ENCODE measurements at places on chromosomes 3 and 15.

GRCh38 chr3:159149633-159150032 is 347.8 kb downstream of the MFSD1 start:
- no peak for DNase-seq

- DNase-seq, result no peak
These were observed 8.2 kb downstream of the LRIG1 start for GRCh38 chr3:66492672-66493071.

GRCh38 chr3:110504401-110504800 is 567.2 kb upstream of the NECTIN3 start:
- DNase-seq, result no peak

GRCh38 chr3:64530434-64531049 is 157.3 kb downstream of the ADAMTS9 start:
- DNase-seq, result no peak

DNA sequence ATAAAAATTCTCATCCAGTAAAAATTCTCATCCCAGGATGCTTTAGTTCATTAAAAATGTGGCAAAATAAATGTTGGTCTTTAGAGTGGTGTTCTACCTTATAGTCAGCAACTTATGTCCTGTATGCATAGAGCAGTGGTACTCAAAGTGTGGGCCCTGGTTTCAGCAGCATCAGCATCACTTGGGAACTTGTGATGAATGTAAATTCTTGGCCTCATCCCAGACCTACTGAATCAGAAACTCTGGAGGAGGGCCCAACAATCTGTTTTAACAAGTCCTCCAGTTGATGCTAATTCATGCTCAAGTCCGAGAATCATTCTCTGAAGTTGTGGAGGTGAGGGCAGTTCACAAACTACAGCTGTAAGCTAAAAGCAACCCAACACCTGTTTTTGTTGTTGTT is 307.3 kb upstream of the SATB1 start:
- no peak for DNase-seq

DNA sequence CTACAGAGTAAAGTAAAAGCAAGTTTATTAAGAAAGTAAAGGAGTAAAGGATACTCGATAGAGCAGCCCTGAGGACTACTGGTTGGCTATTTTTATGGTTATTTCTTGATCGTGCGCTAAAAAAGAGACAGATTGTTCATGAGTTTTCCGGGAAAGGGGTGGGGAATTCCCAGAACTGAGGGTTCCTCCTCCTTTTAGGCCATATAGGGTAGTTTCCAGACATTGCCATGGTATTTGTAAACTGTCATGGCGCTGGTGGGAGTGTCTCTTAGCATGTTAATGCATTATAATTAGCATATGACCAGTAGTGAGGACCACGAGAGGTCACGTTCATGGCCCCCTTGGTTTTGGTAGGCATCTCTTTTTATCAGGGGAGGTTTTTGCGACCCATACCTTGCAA is 213.1 kb downstream of the OSBPL10 start:
- DNase-seq, result no peak

GRCh38 chr3:149005416-149005815 is 14.1 kb downstream of the GYG1 start:
- no peak for DNase-seq

DNA sequence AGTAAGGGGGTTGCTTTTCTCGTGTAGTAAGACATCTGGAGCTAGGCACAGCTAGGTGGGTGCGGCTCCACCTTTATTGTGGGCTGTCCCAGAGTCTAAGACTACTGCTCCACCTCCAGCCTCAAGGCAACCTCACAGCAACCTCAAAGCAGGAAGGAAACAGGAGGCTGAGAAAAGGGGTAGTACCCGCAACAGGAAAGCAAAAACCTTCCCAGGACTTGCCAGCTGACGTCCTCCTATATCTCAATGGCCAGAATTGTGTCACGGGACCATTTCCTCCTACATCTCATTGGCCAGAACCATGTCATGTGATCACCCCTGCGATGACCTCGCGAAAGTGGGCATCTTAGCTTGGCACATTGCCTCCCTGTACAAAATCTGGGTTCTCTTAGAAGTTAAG is 4.3 kb upstream of the GPR160 start:
- no peak for DNase-seq

GRCh38 chr3:178048768-178049167 is 487.5 kb upstream of the KCNMB2 start:
- no peak for DNase-seq

DNA sequence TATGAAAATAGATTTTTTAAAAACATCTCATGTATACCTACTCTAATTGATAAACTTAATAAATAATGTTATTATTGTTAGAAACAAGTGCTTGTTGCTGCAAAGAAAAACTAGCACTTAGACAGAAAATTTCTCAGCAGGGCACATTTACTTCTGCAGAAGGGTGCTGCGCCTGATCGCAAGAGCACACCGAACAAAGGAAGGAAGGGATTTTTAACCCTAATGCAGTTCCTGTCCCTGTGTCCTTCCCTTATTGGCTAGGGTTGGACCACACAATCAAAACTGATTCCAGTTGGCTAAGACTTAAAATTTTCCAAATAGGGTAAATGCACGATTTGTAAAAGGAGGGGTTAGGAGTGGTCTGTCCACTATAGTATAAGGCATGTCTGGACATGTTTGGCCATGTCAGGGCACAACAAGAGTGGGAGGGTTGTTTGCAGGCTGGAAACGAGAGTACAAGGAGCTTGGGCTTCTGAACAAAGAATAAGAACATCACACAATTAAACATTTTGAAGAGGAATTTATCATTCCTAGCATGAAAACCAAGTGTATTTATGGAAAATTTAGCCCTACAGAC is 4.7 kb downstream of the DTWD1 start:
- DNase-seq, result no peak

DNA sequence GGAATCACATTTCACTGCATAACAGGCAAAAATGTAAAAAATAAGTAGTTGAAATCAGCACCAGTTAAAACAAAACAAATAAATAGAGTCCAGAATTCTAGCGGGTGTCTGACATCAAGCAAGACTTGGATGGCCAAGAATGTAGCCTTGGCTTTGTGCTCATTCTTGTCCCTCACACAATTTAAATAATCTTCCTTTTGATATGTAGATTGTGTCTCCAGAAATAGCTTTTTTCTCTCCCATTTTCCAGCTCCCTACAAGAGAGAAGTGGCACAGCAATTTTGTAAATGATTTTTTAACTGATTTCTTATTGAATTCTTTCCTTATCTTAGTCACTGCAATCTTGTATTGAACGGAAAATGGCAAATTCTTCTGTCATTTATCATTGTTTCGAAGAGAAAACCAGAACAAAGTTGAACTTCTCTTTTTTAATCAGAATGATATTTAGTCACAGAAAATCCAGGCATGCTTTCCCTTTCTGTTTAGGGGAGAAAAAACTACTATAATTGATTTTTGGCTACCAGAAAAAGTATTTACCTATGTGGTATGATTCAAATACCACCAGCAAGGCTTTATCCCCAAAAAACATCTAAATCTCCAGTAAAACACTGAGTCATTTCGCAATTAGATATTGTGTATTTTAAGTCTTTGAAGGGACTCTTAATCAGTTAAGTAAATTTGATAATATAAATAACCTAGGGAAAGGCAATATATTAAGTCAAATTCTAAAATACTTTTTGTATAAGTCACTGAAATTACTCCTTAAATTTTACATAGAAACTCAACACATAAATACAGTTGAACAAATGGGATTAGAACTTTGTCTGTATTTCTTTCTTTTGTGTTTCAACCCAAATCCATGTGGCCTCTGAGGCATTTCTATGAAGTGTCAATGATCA is 481.7 kb downstream of the GBE1 start:
- no peak for DNase-seq

GRCh38 chr3:195698325-195698646 is 22.5 kb upstream of the MUC20 start:
- no peak for DNase-seq

GRCh38 chr3:77053795-77054194 is 13.9 kb downstream of the ROBO2 start:
- DNase-seq, result no peak

DNA sequence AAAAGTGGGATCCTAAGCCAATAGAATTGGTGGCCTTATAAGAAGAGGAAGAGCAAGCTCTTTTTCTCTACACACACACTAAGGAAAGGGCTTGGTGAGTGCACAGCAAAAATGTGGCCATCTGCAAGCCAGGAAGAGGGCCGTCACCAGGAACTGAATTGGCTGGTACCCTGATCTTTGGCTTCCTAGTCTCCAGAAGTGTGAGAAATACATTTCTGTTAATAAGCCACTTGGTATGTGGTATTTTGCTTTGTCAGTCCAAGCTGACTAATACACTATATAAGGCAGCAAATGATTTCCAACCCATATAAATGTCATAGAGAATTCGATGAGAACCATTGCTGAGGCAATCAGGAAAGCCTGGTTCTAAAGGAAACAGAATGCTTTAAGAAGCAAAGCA is 816.3 kb upstream of the SEMA6D start:
- no peak for DNase-seq

DNA sequence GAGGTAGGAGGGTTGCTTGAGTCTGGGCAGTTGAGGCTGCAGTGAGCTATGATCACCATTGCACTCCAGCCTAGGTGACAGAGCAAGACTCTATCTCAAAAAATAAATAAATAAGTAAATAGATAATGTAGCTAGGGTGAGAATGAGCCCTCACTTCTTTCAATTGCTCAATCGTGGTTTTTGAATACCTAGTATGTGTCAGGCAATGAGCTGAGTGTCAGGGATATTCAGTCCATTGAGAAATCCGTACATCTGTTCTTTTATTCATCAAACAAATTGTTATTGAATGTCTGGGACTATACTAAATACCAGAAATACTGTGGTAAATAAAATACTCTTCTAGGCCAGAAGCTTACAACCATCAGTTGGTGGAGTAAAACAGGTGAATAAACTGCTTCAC is 6.2 kb upstream of the ZNF148 start:
- no peak for DNase-seq

DNA sequence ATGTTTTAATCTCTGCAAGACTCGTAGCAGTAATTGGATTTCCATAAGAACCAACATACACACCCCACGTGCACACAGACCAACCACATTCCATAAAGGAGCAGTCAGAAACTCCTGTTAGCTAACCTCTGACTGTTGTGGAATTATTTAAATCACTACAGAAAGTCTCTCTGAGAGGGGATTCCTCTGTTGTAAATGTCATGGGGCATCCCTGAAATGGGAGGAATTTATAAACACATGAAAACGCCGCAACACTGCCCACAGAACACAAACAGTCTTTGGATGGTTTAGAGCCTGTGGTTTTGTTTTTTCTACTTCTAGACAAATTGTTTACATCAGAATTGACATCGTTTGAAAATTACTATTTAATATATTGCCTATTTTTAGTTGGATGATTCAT is 740.1 kb upstream of the GRM7 start:
- no peak for DNase-seq

DNA sequence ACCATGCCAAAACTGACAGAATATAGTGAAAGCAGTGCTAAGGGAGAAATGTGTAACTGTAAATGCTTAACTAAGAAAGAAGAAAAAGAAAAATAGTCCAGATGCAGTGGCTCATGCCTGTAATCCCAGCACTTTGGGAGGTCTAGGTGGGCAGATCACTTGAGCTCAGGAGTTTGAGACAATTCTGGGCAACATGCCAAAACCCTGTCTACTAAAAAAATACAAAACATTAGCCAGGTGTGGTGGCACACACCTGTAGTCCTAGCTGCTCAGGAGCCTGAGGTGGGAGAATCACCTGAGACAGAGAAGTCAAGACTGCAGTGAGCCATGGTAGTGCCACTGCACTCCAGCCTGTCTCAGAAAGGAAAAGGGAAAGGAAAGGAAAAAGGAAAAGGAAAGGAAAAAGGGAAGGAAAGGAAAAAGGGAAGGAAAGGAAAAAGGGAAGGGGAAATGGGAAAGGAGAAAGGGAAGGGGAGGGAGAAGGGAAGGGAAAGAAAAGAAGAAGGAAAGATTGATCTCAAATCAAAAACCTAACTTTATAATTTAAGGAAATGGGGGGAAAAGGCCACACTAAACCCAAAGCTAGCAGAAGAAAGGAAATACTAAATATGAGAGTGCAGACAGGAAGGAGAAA is 20.3 kb downstream of the C3orf33 start:
- no peak for DNase-seq
